Epithelial cell of proximal tubule (primary cell): ENCODE measurements at places on chromosomes 6 and 20.

DNA sequence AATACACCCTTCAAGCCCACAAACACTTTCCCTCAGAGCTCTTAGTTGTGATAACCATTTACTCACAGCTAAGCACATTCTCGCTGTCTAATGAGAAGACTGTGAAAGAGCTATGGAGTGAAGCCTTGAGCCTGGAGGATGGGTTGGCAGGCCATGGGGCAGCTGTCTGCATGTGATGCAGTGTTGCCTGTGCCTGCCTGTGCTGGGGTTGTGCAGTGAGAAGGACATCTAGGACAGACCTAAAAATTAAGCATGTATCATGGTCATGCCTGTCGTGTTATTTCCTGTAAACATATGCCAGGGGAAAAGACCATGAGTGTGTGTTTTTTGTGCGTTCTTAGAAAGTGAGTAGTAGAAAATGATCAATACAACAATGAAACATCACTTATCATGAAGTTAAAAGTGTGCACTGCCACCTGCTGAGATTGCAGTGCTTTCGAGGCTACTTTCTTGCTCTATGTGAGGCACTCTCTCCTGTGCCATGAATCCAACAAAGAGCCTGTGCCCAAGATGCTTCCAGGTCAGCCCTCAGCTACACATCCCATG lies 8.1 kb upstream of the ZC3H12D start:
- no peak for DNase-seq

DNA sequence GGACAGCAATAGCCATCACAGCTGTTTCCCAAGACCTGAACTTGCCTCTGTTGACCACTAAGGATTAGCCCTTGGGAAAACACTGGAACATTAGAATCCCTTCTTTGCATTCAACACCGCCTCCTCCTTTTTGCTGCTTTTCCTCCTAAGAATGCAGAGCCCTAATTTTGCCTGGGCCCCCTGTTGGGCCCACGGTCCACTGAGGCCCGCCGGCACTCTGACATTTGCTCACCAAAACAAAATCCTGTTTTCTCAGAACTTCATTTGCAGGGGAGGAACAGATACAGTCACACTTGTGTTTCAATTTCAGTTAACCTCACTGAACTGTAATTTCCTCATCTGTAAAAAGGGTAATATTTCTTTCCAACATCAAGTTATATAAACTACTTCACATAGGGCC lies 116.0 kb upstream of the JARID2 start:
- DNase-seq, result no peak

GRCh38 chr6:31676322-31676903 lies 4.5 kb downstream of the LY6G5C start:
- DNase-seq, result no peak

- no peak for DNase-seq
These were observed 13.4 kb downstream of the PRSS16 start for GRCh38 chr6:27260836-27261375.

GRCh38 chr6:169073311-169073710 lies 180.3 kb downstream of the THBS2 start:
- DNase-seq, result no peak

DNA sequence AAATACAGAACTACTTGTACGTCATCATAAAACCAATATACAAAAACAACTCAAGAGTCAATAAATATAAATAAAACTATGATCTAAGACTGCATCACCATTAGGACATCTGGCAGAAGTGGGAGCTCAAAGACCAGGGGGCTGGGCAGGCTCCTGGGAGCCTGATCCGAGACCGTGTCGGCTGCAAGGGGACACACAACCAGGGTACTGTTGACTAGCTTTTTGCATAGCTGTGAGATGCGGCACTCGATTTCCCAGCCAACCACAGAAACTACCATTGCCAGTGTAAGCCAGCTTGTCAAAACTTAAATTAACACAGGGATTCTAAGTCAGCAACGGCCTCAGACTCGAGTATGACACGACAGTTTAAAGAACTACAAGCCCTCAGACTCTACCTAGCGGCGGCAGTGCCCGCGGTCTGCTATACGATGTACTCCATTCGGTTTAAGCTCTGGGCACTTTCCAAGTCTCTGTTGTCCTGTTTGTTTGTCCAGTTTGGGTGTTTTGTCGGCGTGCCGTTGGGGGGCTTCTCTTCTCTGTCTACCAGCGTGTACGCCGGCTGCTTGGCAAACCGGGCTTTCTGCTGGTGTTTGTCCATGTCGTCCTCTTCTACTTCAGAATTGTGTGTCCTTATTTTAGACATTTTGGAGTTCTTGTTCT lies 34.6 kb downstream of the JAG1 start:
- DNase-seq, result no peak

DNA sequence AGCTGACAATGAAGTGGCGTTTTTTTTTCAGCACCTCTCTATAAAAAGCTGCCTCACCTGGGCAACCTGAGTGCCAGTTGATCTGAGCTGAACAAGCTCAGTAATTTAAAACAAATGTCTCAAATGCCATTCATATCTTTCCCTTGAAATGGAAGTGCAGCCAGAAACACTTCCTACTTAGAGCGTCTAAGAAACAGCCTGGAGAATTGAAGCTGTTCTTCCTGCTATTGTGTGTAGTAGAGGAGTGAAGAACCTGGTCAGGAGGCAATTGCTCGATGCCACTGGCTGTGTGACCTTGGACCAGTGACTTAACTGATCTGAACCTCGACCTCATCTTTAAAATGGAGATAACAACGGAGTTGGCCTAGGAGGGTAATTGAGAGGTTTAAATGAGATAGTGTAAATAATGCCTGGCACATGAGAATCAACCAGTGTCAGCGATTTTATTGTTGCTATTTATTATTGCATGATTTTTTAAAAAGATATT lies 95.4 kb upstream of the FOXQ1 start:
- DNase-seq, result no peak

DNA sequence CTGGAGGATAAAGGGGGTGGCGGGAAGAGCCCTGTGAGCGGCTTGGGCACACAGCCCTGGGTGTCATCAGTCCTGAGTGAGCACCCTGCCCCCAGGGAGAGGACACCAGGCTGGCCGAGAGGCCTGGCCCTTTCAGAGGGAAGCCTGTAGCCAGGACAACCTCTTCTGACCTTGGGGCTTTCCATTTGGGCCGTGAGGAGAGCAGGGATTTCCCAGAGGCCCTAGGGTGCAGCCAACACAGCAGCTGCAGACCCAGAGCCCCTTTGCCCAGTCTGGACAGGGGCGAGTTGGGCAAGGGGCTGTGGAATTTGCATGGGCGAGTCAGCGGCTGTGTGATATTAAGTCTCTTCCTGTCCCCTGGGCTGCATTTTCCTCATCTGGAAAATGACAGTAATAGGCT lies 6.3 kb downstream of the MAP1LC3A start:
- DNase-seq, result no peak

GRCh38 chr6:47262231-47262630 lies 47.5 kb downstream of the TNFRSF21 start:
- DNase-seq, result no peak

GRCh38 chr6:6569096-6569810 lies 19.3 kb upstream of the LY86 start:
- DNase-seq, result no peak

- DNase-seq, result no peak
These were observed 230.3 kb upstream of the CDYL start for GRCh38 chr6:4545893-4546292.

DNA sequence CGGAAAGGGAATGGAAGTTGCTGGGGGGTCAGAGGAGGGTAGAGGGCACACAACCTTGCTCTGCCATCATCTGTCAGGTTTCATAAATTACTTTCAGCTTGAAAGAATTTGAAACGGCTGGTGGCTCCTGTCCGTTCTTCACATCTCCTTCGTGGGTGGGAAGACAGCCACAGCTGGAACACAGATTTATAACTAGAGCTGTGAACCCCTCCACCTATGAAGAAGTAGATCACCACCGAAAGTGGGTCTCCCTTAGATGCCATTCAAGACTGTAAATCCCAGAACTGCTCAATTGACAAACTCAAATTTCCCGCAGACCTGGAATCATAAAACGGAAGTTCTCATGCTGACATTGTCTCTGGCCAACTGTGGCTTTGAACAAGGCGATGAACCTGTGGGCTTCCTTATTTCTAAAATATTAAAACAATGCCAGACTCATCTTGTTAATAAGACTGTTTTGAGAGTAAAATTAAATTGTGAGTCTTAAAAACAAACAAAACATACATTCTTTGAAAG lies 65.3 kb downstream of the BTBD3 start:
- DNase-seq, result no peak

DNA sequence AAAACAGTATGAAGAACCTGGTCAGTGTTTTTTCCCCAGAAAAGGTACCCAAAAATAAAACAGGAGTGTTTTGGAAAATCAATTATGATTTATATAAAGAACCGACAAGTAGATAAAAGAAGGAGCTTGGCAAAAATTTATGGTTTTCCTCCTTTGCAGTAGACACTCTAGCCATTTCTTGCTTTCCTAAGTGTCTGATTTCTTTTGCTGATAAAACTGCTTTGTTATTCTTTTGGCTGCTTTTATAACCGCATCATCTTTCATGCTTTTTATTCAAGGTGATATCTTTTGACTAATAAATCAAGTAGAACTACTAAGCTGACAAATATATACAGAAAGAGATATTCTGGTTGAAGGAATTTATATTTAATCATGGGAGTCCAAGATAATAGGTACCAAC lies 16.6 kb downstream of the ATG5 start:
- no peak for DNase-seq

GRCh38 chr6:24908650-24909035 lies 27.1 kb downstream of the RIPOR2 start:
- DNase-seq, result no peak
